ENCODE measurements at places on chromosomes 7 and 10.

DNA sequence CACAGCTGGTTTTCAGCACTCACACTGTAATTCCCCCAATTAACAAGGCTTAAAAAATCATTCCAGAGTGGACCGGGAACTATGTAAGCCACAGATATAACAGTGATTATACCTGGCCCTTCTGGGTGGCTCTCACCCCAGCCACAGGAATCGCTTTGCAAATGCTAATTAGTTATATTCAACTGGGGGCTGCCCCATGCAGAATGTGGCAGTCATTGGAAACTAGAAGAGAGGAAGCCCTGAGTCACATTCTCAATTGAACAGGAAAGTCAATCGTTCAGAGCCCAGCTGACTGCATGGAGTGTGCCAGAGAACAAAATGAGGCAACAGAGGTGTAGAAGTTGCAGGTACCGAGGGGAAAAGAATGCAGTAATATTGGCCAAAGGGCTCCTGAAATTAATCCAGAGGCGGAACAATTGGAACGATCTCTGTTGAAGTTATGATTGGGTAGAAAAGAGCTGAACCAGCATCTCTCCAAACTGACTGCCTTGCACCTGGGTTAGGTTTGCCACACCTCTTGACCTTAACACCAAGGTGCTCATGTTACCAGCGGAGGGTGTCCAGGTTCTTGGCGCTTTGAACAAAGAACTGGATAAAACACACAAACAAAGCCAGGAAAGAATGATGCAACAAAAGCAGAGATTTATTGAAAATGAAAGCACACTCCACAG is 909.7 kb upstream of the AUTS2 start:
- DNase-seq, result no peak

- no peak for DNase-seq
These were observed 83.3 kb upstream of the FAM20C start for GRCh38 chr7:109094-109493.

DNA sequence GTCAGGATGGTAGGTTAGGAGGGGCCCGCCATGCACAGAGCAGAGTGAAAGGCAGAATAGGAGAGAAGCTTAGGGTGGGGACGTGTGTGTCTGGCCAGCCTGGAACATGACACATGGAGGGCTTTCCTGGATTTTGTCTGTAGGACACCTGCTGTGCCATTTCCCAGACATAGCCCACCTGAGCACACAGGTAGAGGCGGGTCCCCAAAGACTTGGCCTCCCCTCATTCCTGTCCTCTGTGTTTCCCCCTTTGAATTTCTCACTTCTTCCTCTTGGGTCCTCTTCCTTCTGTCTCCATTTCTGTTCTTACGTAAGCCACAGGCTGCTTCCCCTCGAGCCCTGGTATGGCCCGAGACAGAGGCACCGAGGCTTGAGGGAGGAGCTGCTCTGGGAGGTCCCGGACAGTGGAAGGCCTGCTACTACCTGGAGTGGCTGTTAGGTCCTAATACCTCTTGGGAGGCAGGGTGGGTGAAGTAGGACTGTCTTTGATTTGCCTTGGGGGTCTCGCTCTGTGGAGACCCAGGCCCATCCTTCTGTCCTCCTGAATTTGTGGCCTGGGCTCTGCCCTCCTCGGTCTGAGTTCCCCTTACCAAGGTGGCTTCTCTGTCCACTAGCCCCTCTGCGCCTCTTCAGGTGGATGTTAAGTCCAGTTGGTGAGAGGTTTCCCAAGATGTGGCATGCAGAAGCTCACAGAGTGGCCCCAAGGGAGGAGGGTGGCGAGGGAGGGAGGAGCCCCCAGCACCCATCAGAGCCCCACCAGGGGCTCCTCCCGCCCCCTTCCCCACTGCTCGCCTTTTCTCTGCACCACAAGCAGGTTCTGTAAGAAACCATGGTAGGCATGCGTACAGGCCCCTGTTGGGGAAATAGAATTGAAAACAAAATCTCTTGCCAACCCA is 5.5 kb downstream of the ZNF775 start:
- DNase-seq, result no peak

DNA sequence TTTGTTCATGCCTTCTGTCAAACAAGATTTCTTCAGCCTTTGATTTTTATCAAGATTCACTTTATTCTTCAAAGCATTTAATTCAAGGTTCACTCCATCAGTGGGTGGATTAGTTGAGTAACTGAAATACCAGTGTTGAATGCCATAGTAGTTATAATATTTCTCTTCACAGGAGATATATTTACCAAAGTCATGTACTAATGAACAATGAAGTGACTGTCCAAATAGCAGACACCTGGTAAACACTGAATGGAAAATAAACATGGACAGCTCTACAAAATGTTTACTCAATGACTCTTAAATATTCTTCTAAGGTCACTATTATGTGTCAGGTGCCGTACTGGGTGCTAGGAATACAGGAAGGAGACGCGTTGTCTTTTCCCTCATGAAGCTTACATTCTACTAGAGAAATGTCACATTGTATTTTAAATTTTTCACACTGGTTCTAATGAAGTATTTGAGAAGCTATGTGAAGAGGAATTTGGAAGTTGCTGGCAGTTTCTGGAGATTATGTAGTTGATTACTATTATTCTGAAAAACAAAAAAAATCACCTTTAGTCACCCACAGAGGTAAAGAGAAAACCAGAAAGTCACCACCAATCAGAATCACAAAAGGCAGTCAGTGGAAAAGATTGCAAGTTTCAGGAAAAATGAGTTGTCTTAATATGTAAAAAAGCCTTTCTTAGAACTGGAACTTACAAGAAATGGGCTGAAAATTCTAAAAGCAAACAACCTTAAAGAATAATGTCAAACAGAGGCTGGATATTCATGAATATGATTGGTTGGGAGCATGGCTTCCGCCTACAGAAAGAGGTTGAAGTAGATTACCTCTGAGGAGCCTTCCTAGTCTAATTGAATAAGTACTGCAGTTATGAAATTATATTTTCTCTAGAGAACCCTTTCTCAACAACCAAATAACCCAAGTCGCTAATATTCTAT is 84.5 kb downstream of the RTKN2 start:
- DNase-seq, result no peak

Data from activated CD4-positive, alpha-beta T cell treated with anti-CD3 and anti-CD28 coated beads, Interleukin-2, amount 50 U/mL, for 4 hours (primary cell).